ENCODE measurements at places on chromosomes 4 and X.

DNA sequence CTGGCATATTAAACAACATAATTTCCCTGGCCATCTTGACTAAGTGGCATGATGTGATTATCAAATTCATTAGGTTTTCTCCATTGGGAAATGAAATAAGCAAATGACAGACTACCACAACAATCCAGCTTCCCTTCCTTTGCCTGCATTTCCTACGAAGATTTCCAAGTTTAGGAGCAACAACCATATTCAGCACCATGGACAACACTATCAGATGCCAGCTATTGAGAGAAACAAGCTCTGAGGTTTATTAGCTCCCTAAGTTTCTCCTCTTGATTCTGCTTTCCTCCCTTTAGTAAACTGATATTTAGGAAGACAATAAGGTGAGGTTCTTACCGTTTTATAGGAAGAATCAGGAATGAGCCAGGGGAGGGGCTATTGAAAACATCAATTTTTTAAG lies 36.2 kb downstream of the DCX start:
- no peak for DNase-seq

GRCh38 chr4:92235731-92236130 lies 68.0 kb upstream of the GRID2 start:
- no peak for DNase-seq

- no peak for DNase-seq
Measured at GRCh38 chr4:47809654-47810203, 28.1 kb downstream of the CORIN start.

- DNase-seq, result no peak
Measured at GRCh38 chr4:184392748-184393559, 81.4 kb downstream of the IRF2 start.

DNA sequence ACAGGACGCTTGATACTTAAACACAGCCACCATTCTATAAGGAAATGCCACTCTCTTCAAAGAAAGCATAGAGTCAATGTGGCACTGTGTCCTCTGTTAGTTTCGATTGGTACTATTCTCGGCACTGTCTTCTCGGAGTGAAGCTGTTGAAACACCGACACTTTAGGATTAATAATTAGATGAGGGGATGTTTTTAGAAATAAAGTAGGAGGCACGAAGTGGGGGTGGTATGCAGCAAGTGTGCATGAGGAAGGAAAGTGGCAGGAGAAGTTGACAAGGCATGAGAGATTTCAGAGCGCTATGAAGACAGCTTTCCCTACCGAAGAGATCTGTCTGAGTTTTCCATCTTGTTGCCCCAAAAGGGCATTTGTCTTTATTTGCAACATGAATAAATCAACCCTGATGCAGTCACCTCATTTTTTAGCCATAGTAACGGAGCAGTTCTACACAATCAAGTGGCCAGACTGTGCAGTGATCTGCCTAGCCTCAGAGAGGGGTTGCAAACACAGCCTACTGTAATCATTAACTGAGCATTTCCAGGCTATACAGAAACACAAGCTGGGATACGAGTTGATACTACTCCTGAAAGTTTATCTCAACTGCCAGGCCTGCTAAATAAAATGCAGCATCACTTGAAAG lies 8.3 kb downstream of the GPRIN3 start:
- peak; percentile 55 for DNase-seq

- no peak for DNase-seq
Measured at GRCh38 chrX:65586491-65586890, 51.9 kb upstream of the LAS1L start.

- no peak for DNase-seq
Measured at GRCh38 chr4:62262676-62263075, 1062.5 kb downstream of the ADGRL3 start.

DNA sequence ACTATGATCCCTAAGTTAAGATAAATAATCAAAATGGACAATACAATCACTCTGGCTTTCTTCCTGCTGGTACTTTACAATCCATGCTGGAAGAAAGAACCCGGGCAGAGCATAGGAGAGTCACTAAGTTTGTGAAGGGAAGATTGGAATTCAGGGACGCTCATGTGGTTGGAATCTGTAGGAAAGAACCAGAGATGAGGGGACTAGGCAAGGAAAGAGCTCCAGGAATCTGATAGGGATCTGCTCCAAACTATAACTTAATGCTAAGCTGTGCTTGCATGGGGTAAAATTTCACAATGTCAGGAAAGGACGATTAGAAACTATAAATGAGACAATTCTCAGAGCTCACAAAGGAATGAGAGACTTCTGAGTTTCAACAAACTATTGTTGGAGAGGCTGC lies 167.5 kb downstream of the ADGRA3 start:
- DNase-seq, result no peak

- DNase-seq, result no peak
Measured at GRCh38 chr4:174496631-174497432, 25.5 kb downstream of the HPGD start.

GRCh38 chr4:160772668-160773067 lies 1391.1 kb downstream of the FSTL5 start:
- no peak for DNase-seq

DNA sequence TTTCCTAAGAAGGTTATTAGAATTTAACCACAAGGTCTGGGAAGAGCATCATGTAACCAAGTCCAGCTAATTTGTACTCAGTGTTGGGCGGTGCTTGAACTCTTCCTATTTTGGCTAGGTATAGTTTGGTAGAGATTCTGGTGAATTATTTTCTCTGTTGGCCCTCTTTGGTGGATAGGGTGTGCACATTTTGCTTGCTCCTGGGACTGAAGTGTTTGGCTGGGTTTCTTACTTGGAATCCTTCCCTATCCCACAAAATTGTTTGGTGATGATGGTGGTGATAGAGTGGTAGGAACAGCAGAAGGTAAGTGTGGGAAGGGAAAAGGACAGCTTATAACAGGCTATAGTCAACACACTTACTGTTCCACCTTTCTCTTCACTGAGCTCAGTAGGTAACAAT lies 194.8 kb upstream of the GPC4 start:
- DNase-seq, result no peak

DNA sequence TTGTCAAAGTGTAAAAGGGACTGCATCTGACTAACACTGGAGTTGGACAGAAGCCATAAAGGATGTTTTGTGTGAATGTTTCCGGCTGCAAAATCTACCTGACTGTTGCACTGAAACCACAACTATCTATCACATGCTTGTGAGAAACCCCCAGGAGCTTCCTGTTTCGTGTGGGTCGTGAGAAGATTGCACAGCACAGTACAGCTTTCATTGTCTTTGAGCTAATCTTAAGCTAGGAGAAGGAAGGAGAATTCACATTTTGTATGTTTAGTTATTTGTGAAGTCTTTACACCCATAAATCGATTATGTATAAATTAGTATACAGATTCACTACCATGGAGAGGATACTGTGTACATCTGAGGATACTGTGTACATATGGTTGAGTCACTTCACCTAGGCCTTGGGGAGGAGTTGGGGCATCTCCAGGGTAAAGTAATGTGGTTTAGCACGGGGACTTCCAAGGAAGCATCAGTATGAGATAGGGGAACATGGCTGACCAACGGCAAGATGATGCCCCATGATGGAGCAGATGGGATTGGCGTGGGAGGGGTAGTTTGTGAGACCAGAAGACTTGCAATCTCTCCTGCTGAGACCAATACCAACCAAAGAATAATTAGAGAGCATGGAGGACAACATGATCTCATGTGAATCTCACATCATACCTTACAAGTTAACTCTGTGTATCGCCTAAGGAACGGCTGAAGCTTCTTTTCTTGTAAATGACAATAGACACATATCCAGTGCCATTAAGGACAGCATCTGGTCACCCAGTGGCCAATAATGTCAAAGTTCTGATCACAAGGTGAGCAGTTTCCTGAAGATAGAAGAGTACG lies 43.1 kb upstream of the FAM9C start:
- peak; percentile 88 for DNase-seq

- DNase-seq, result no peak
Measured at GRCh38 chr4:82797405-82798111, 1.0 kb downstream of the SCD5 start.

GRCh38 chr4:124037236-124037635 lies 640.6 kb downstream of the SPRY1 start:
- DNase-seq, result no peak

GRCh38 chrX:9677098-9677739 lies 88.4 kb downstream of the GPR143 start:
- peak; percentile 86 for DNase-seq

GRCh38 chr4:89757154-89757719 lies 79.7 kb downstream of the SNCA start:
- DNase-seq, result no peak

- DNase-seq, result no peak
Measured at GRCh38 chr4:15385928-15386327, 41.9 kb upstream of the C1QTNF7 start.

DNA sequence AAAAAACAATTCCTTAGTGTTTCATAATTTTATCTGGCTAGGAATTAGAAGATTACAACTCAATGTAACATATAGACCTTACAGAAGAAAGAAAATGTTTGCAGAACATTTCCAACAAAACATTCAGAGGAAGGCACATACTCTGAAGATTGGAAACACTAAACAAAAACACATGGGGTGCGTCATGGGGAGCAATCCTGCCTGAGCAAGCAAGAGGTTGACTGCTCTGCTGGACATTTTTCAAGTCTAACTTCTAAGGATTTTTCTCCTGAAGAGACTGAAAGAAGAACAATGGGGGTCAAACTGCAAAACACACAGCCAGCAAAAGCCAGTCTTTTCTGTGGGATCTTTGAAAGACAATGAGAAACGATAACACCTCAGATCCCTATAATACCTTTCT lies 182.8 kb downstream of the GUCY2F start:
- DNase-seq, result no peak

DNA sequence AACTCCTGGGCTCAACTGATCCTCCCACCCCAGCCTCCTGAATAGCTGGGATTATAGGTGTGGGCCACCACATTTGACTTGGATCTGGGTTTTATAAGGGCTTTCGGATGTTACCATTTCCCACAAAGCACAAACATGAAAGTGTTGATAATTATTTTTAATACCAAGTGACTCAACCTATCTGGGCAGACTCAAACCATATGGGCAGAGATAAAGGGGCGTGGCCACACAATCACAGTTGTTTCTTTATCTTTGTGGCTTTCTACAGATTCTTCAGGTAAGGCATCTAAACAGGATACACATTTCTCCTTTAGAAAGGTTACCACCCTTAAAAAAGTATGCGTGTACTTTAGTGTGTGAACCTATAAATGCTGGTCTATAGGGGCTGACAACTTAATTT lies 122.5 kb downstream of the ZNF827 start:
- no peak for DNase-seq

DNA sequence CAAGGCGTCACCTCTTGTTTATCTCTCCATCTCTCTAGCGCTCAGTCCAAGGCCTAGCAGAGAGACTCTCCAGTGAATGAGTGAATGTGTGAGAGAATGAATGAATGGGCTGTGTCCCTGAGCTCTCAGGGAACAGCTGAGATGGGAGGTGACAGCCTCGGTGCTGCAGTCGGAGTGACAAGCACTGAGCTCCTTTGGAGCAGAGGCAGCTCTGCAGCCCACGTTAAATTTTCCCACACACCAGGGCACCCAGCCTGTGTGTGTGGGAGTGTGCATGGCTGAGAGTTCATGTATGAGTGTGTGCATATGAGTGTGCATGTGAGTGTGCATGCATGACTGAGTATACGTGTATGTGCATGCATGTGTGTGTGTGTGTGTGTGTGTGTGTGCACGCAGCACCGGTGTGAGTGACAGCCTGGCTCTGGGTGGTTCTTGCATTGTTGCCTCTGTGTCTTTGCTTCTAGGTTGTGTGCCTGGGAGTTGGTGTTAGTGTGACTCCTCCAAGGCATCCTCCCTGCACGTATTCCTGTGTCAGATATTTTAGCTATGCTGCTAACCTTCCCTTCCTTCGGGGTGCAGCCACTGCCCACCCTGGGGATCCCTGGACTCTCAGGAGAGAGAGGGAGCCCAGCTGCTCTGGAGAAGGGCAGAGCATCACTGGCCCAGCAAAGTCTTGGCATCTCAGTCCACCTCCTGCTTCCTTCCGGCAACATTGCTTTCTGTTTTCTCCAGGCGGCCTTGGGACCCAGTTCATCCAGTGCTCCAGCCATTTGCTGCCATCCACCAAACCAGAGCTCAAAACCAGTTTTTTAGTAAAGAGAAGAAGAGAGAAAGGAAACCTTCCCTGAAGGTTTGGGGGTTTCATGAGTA lies 98.6 kb downstream of the PPP2R2C start:
- no peak for DNase-seq

DNA sequence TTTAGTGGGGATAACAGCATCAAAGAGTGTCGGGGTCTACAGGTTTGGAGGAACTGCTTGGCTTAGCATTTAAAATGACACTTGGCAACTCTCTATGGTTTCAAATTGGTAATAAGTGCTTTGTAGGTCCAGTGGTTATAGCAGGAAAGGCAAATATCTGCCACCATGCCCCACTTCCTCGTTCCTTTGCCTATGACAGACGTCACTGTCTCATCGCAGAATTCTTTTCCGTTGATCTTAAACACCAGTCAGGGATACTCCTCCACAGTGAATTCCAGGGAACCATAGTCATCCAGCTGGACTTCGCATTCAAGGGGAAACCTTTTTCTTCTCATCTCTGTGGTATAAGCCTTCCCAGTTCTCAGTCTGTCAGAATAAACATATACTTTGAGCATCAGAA lies 319.1 kb downstream of the GPAT3 start:
- DNase-seq, result no peak

DNA sequence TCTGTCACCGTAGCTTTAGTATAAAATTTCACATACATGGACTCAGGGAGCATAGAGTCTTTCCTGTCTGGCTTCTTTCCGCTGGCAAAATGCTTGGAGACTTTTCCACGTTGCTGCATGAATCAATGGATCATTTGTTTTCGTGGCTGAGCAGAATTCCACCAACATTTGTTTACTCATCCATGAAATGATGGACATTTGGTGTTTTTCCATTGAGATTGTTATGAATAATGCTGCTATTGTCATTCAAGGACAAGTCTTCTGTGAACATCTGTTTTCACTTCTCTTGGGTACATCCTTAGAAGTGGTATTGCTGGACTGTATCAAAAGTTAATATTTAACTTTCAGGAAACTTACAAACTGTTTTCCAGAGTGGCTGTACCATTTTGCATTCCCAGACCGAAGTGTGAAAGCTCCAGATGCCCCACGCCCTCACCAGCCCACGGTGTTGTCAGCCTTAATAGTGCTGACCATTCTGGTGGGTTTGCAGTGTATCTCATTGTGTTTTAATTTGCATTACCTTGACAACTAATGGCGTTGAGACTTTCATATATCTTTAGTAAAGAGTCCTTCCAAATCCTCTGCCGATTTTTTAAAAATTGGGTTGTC lies 5.8 kb upstream of the TMEM271 start:
- DNase-seq, result no peak

- no peak for DNase-seq
Measured at GRCh38 chr4:167183036-167183435, 51.3 kb downstream of the SPOCK3 start.
